ENCODE measurements at places on chromosomes 13 and 19.

GRCh38 chr19:3450796-3451411 lies 29.4 kb downstream of the SMIM24 start:
- peaks cover 10% of the 10 kb centered on the region for H3K36me3 ChIP-seq
- H3K4me1 ChIP-seq = no peaks in the 10 kb centered on the region
- no peak overlapping the region for H3K27ac ChIP-seq
- no peaks in the 10 kb centered on the region for H3K27me3 ChIP-seq

DNA sequence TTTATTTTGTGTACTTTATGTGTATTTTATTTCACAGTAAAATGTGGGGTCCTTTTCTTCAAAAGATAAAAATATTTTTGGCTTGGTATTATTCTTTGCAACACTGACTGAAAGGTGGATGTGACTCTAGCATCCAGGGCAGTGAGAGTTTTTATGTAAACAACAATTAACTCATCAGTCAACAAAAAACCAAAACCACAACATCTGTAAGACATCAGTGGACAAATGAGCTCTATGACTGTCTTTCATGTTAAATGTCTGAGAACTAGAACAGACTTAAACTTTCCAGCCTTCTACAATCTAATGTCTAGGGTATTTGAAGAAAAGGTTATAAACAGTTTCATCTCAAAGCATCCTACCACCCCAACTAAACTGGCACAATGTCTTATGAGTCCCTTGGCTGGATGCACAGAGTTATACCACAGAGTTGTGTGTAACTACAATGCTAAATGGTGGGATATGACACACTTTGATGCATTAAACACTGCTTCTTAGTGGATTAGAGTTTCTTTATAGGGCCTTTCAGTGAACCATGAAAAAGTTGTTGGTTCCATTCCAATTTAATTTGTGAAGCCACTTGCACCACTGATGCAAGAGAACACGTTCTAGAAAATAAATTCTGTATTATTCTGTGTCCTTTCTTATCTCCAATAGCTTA lies 544.2 kb upstream of the KLF12 start:
- H3K27ac ChIP-seq = no peak overlapping the region
- no peaks in the 10 kb centered on the region for H3K27me3 ChIP-seq
- H3K4me3 ChIP-seq = no peak overlapping the region
- H3K36me3 ChIP-seq = no peaks in the 10 kb centered on the region

DNA sequence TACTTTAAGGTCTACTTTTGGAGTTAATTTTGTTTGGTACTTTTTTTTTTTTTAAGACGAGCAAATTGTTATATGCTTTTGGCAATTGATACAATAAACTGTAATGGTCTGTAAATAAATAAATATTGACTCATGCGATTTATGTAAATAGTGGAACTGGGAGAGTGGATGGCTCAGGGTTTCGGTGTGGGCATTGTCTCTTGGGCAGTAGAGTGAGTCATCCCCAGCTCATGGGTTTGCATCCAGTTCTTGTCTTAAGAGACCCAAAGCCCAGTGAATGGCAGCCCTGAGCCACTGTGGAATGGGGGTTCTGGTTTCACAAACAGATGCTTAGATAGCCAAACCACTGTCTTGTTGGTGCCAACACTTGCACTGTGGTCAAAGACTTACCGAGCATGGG lies 33.0 kb downstream of the FGF9 start:
- peaks cover 3% of the 10 kb centered on the region for H3K27me3 ChIP-seq
- no peak overlapping the region for H3K27ac ChIP-seq
- H3K4me3 ChIP-seq = no peak overlapping the region

- no peak for DNase-seq
- H3K4me1 ChIP-seq = no peaks in the 10 kb centered on the region
- no peaks in the 10 kb centered on the region for H3K36me3 ChIP-seq
- H3K27ac ChIP-seq = no peak overlapping the region
- H3K27me3 ChIP-seq = no peaks in the 10 kb centered on the region
Observed at GRCh38 chr13:71015021-71015420, 852.0 kb downstream of the DACH1 start.

DNA sequence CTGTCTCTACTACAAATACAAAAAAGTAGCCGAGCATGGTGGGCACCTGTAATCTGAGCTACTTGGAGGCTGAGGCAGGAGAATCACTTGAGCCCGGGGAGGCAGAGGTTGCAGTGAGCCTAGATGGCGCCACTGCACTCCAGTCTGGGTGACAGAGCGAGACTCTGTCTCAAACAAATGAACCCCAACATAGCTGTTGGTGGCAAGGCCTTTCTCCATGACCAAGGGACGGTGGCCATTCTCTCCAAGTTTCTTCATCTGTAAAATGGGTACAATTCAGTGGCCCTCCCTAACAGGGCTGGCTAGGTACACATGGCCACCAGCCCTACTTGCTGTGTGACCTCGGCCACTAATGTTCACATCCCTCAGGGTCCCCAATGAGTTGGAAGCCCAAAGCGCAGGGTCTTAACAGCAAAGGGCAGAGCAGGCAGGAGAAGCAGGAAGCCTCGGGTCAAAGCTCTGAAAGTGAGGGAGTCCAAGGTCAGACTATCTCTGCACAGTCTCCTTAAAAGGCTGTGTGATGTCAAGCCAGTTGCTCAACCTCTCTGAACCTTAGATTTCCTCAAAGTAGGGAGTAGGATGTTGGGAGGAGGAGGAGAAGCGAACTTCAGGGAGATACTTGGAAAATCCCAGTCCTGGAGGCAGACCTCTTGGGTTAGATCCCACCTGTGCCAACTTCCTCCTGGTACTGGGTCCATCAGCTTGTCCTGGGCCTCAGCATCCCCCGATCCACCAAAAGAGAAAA lies 2.7 kb downstream of the JUND start:
- DNase-seq = peak; percentile 61
- peak overlapping the region; percentile 100 for H3K4me3 ChIP-seq
- no peaks in the 10 kb centered on the region for H3K27me3 ChIP-seq
- H3K36me3 ChIP-seq = peaks cover 10% of the 10 kb centered on the region

GRCh38 chr19:39506944-39507714 lies 7.8 kb upstream of the SELENOV start:
- peaks cover 3% of the 10 kb centered on the region for H3K27me3 ChIP-seq
- H3K4me3 ChIP-seq = peak overlapping the region; percentile 49
- DNase-seq = peak; percentile 44
- no peaks in the 10 kb centered on the region for H3K36me3 ChIP-seq
- H3K4me1 ChIP-seq = peaks cover 26% of the 10 kb centered on the region

DNA sequence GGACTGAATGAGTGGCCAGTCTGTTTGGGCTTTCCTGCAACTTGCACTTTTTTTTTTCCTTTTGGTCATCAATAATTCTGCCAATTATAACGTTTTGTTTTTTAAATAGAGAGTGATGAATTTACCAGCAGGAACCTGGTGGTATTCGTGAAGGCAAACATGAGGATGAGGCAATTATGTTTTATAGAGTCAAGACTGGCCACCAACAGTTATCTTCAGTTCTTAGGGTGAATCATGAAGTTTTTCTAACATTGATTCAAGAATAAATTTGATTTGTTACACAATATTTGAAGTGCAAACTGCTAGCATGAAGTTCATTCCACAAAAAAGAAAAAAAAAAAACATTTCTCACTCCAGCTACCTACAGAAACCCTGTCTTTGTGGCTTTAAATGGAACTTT lies 244.5 kb downstream of the SPRY2 start:
- no peak overlapping the region for H3K4me3 ChIP-seq
- no peaks in the 10 kb centered on the region for H3K27me3 ChIP-seq
- no peak for DNase-seq
- H3K4me1 ChIP-seq = no peaks in the 10 kb centered on the region
- H3K36me3 ChIP-seq = no peaks in the 10 kb centered on the region

DNA sequence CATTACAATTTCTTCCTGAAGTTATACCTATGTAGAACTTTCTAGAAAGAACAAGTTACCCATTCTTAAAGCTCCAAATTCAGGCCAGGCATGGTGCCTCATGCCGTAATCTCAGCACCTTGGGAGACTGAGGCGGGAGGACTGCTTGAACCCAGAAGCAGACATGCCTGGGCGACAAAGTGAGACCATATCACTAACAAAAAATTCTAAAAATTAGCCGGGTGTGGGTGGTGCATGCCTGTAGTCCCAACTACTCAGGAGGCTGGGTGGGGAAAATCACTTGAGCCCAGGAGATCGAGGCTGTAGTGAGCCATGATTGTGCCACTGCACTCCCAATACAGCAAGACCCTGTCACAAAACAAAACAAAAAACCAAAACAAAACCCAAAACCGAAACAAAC lies 23.0 kb downstream of the KCNRG start:
- H3K27me3 ChIP-seq = no peaks in the 10 kb centered on the region
- no peak overlapping the region for H3K27ac ChIP-seq
- no peaks in the 10 kb centered on the region for H3K36me3 ChIP-seq

DNA sequence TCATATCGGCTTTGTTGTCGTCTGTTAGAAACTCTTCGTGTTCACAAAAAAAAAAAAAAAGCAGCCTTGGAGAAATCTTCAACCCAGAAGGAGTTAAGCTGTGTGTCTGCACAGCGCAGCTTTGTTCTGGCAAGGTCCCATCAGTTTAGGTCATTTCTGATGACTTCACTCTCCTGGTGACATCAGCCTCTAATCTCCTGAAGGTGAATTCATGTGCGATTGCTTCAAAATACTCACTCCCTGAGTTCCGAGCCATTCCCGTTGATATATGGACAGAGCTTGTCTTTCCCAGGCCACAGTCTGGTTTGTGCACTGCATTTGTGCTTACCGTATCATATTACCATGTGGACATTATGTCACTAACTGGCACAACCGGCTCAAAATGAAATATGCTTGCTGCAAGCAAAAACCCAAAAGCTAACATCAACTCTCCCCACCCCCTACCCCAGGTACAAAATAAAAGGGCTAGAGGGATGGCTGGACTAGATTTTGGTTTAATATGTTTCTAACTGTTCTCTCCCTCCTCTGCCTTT lies 342.4 kb downstream of the KCNRG start:
- DNase-seq = no peak
- H3K36me3 ChIP-seq = no peaks in the 10 kb centered on the region
- H3K27me3 ChIP-seq = no peaks in the 10 kb centered on the region
- H3K27ac ChIP-seq = no peak overlapping the region
- no peak overlapping the region for H3K4me3 ChIP-seq

GRCh38 chr13:50116430-50116973 lies 101.3 kb downstream of the KCNRG start:
- peaks cover 3% of the 10 kb centered on the region for H3K36me3 ChIP-seq
- H3K27me3 ChIP-seq = no peaks in the 10 kb centered on the region
- no peak overlapping the region for H3K27ac ChIP-seq
- H3K4me1 ChIP-seq = peaks cover 6% of the 10 kb centered on the region
- DNase-seq = no peak

All from T-cell (primary cell).